Substantia nigra (tissue), 51 donors: ENCODE measurements at places on chromosomes 4 and X.
A peak's percentile ranks its signal among the peaks of the same experiment; 100 is the strongest.

GRCh38 chrX:16240231-16240905 lies 73.1 kb downstream of the MAGEB17 start:
- no peak for DNase-seq

GRCh38 chrX:126170720-126171119 lies 4.6 kb upstream of the DCAF12L2 start:
- no peak for DNase-seq

DNA sequence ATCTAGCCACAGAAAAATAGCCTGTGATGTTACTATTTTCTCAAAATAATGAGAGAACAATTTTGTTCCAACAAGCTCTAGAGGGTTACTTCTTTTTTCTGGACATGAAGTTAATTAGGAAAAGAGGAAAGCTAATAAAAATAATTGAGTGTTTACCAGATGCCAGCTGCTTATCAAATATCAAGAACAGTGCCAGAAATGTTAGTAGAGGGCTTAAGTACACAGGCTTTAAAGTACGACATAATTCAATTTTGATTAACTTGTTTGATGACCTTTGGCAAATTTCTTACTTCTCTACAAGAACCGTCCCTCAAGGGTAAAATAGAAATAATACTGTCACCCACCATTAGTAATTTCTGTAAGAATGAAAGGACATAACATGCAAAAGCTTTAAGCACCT lies 977.0 kb downstream of the FSTL5 start:
- DNase-seq, result no peak

GRCh38 chr4:48065587-48066052 lies 49.0 kb downstream of the NIPAL1 start:
- no peak for DNase-seq

DNA sequence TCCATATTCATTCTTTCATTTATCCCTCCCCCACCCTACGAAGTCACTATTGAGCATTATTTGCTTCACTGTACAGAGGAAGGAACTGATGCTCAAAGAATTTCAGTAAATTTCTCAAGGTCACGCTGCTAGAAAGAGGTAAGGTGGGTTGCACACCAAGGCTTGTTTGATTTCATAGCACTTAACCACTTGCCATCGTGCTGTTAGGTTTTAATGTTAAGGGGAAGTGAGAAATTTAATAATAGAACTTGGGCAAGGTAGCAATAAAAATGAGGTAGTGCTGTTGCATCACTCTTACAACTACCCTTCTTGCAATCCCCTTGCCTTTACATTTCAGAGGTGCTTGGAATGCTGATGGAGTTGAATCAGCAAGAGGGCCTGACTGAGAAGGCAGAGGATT lies 343.1 kb downstream of the MID1IP1 start:
- DNase-seq, result no peak

DNA sequence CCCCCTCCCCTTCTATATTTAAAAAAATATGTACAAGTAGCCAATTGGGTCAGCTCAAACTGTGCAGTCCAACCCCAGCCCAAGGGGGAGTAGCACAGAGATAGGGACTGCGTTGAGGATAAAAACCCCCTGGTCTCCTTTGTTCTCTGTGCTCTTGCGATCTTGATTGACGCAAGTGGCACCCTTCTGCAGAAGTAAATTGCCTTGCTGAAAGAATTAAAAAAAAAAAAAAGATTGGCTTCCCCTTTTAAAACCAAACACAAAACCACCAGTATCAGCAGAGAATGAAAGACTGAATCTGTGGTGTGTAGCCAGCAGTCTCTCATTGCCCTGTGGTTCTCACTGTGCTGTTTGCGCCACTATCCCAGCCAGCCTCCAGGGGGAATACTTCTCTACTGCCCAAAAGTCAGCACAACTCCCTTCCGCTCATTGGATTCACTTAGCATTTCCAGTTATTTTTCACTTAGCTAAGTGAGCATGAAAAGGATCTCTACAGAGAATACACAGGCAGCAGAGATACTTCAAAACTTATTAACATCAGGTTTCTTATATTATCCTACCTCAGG lies 29.7 kb downstream of the MANBA start:
- DNase-seq, result no peak

GRCh38 chr4:36461344-36461743 lies 179.9 kb downstream of the DTHD1 start:
- no peak for DNase-seq

GRCh38 chrX:119871245-119871598 lies 311 bp downstream of the RNF113A start:
- DNase-seq, result no peak

DNA sequence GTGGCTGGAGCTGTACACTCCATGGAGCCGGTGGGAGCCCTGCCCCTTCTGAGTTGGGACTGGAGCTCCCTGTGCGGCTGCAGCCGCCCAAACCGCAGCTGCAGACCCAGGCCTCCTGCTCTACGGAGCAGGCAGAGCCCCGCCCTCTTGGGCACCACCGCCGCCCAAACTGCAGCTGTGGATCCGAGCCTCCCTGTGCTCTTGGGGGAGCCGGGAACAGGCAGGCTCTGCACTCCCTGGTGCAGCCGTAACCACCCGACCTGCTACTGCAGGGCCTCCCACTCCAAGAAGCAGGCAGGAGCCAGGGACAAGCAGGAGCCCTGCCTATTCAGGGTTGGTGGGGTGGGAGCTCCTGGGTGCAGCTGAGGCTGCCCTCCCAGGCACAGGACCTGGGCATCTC lies 237.5 kb upstream of the ATP6AP2 start:
- DNase-seq, result no peak

GRCh38 chr4:71545168-71545567 lies 206.3 kb downstream of the SLC4A4 start:
- DNase-seq, result no peak

GRCh38 chr4:106773076-106773905 lies 262.8 kb downstream of the DKK2 start:
- no peak for DNase-seq

DNA sequence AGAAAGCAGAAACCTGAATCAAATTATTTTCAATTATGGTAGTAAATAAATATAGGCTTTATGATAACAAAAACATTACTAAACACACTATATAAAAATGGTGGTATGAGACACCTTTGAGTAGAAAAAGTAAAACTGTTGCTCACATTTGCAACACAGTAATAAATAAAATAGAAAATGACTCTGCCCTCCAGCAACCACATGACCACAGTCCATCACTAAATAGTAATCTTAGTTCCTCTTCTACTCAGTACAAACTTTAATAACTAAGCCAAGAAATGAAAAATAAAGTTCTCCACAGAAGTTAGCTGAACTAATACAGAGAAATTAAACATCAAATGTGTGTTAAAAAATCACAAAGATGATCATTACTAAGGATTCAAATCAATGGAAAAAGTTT lies 108.5 kb downstream of the ADGRA3 start:
- DNase-seq, result no peak

GRCh38 chrX:138709886-138710791 lies 1.4 kb downstream of the FGF13 start:
- DNase-seq, result no peak

- no peak for DNase-seq
Observed at GRCh38 chr4:30616942-30617646, 103.1 kb upstream of the PCDH7 start.

- DNase-seq, result no peak
Observed at GRCh38 chr4:103786014-103786413, 66.2 kb upstream of the TACR3 start.

GRCh38 chr4:172042714-172043114 lies 229.5 kb downstream of the GALNTL6 start:
- DNase-seq, result no peak

GRCh38 chr4:129278868-129279267 lies 182.9 kb downstream of the C4orf33 start:
- no peak for DNase-seq

DNA sequence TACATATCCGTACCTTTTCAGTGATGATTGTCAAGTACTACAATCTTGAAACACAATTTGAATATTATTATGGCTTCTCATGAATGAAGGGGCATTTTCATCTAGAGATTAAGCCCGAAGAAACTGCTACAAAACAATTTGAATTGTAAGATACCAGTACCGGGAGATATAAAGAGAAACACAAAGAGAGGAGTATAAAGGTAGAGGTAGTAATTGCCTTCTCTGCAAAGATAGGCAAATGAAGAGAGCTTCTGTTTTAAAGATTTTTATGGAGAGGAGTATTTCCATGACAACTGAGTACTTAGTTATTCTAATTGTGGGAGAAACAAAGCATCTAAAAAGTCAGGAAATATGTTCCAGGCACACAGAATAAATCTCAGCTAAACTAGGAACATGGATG lies 25.3 kb upstream of the KCNIP4 start:
- no peak for DNase-seq

DNA sequence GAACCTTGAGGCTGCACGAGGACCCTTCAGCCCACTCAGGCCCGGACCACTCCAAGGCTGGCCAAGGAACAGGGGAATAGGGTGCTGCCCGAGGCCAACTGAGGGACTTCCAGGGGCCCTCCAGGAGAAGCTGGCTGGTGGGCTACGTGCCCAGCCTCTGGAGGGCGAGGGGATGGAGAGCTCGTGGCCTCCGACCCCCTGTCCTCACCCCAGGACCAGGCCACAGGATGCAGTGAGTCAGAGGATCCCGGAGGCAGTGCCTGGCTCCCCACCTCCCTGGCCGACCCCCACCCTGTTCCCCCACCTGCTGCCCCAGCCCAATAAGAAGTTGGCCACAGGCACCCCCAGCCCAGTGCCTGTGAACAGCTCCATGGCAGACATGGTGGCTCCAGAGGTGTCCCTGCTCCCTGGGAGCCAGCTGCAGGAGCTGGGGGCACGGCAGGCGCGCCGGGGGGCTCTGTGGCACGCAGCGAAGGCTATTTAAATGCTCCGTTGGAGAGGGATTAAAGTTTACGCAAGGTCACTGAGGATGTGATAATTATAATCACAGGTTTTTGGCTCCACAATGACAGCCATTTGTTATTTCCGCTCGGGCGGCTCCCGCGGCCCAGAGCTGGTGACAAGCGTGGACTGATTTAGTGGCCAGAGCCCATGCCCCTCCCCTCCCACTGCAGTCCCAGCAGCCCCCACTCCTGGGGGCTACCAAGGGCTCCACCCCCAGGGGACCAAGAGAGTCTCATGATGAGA lies 95.7 kb upstream of the NKX1-1 start:
- DNase-seq, result no peak

- no peak for DNase-seq
Observed at GRCh38 chr4:8840006-8840793, 31.4 kb downstream of the HMX1 start.

DNA sequence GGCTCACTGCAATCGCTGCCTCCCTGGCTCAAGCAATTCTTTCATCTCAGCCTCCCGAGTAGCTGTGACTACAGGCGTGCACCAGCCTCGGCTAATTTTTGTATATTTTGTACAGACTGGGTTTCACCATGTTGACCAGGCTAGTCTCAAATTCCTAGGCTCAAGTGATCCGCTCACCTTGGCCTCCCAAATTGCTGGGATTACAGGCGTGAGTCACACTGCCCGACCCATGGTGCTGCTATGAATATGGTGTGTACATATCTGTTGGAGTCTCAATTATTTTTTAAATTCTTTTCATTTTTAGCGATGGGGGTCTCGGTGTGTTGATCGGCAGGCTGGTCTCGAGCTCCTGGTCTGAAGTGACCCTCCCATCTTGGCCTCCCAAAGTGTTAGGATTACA lies 78.0 kb upstream of the PRKX start:
- no peak for DNase-seq

GRCh38 chrX:150759568-150760416 lies 66.6 kb downstream of the MTMR1 start:
- DNase-seq, result no peak

- peak; percentile 66 for DNase-seq
Observed at GRCh38 chr4:74932832-74933561, at the start of gene PARM1. Gene PARM1 (plus strand): TSS chr4:74933116. CDS start chr4:74933328, 212 bp downstream.

DNA sequence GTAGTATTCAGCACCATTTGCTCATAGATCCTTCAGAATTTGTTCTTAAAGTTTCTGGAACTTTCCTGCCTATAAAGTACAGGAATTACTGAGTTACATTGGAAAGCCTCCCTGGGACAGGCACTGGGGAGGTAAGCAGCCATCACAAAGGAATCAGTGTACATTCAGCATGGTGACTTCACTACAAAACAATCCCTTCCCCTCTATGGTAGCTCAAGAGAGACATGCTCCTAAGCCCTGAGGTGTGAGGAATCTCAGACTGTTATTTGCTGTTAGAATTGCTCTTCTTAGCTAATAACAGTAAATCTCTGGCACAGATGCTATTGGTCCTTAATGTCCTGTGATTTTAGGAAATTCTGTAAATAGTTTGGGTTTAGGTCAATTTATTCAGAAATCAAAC lies 1898.0 kb upstream of the PCDH7 start:
- no peak for DNase-seq

- DNase-seq, result no peak
Observed at GRCh38 chrX:77502951-77503525, 55.8 kb downstream of the FGF16 start.

DNA sequence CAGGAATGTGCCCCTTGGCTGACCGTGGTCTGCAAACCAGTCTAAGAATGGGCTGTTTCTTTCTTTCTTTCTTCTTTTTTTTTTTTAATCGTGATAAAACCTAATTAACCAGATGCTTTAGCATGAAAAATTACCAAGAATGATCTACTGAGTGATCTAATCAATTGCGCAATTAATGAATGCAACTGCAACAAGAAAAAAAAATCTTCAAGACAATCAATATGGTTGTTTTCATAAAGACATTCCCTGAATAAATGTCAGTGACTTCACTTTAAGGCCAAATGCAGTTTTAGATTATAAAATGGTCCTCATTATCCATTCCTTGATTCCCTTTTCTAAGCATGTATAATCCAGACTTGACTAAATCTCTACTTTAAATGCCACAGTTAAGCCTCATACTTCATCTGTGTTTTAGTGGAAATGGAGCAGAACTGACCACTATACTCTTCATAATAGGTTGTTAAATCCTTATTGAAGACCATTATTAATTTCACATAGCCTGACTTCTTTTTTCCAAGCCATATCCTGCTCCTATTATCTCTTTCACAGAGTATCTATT lies 51.6 kb upstream of the SETD7 start:
- no peak for DNase-seq

GRCh38 chr4:107317611-107318010 lies 281.5 kb upstream of the DKK2 start:
- DNase-seq, result no peak

- no peak for DNase-seq
Observed at GRCh38 chr4:158613046-158613445, 58.6 kb downstream of the C4orf46 start.

DNA sequence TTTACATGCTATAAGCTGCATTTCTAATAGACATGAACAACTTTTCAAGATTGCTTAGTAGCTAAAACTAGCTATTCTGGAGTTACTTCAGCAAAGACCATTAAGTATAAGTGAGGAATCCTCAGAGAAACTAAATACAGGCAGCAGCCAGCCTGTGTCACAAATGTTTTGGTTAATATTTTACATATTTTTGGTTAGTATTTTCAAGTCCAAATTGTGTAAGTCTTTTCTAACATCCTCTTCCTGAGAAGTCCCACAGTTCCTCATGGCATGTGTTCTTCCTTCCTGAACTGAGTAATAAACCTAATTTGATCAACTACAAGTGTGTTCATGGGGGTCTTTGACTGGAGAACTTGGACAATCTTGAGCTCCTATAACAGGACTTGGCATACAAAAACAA lies 42.4 kb upstream of the MCF2 start:
- DNase-seq, result no peak

- no peak for DNase-seq
Observed at GRCh38 chr4:101678180-101678579, 112.3 kb upstream of the BANK1 start.
